NCI-H1105 (cell line): ENCODE measurements at places on chromosomes 6 and 20.

- no peak for DNase-seq
These were observed 42.1 kb upstream of the HLA-E start for GRCh38 chr6:30447237-30447636.

DNA sequence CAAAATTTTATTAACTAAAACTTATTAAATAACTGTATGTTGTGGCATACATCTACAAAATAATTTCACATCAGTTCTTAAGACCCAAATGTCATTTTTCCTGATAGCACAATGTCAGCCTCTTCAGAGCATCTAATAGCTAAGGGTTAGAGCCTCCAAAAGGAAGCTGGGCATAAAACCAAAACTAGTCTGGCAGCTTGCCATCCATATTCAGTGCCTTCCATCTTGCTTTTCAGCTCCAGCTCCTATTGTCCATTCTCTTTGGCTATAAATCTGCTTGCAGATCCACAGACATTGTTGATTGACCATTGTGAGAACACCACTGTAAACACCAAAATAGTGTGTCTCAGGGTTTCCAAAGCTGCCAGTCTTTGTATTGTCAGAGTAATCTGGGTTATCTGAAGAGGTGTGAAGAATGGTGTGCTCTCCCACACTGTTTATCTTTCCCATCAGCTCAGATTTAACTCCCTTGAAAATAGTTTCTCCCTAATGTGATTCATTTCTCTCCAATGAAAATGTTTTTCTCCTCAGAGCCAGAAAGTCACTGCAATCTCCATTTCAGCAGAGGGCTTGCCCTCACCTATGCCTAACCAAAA, 154.8 kb upstream of the KCNQ5 start:
- DNase-seq: peak; percentile 82

DNA sequence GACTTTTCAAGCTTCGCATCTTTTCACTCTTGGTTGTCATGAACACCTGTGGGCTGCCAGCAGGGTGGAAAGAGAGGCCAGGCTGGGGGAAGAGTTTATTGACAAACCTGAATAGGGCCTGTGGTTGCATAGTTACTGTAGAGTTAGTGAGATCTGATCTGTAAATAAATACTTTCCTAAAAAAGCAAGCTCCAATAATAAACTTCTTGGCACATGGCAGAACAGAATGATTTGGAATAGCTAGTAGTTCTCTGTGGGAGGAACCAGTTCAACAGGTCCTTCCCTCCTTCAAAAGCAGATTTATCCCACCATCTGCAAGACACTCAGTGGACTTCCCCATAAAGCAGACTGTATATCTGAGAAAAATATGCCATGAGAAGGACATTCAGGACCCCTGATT, 445.0 kb downstream of the HACE1 start:
- no peak for DNase-seq

- DNase-seq: no peak
These were observed 66.8 kb upstream of the MBOAT1 start for GRCh38 chr6:20279051-20279450.

DNA sequence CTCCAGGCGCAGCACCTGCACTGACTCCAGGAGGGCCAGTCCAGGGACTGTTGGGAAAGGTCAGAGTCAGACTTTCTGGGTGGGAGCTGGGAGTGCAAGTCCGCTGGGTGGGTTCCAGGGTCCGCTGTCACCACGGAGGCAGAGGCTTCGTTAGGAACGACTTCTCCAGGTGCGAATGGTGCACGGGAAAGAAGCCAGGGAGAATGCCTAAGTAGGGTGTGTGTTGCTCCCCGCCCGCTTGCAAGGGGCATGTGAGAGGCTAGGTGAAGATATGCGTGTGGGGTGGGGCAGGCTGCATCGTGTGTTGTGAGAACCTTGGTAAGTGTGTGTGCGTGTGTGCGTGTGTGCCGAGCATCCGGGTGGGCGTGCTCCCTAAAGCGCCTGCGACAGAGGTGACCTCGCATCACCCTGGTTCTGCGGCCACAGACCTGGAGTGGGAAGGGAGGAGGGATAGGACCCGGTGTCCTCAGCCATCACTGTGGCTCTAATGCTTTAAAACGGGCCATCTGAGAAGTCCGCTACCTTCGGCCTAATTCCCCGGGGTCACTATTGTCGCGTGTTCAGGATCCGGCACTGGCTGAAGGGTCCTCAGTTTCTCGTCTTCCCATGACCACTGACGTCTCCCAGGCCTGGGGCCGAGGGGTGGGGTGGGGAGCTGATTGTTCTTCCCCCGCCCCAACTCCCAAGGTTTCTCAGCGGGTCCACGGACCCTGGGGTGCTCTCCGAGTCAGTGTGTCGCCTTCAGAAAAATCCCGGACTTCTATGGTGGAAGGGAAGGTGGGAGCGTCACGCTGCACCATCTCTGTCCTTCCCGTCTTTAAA, 6.1 kb downstream of the SLC32A1 start:
- DNase-seq: no peak

- DNase-seq: peak; percentile 42
These were observed 112.0 kb upstream of the BEND6 start for GRCh38 chr6:56842686-56843475.

GRCh38 chr6:165743366-165743898, 80.4 kb upstream of the PDE10A start:
- DNase-seq: no peak

DNA sequence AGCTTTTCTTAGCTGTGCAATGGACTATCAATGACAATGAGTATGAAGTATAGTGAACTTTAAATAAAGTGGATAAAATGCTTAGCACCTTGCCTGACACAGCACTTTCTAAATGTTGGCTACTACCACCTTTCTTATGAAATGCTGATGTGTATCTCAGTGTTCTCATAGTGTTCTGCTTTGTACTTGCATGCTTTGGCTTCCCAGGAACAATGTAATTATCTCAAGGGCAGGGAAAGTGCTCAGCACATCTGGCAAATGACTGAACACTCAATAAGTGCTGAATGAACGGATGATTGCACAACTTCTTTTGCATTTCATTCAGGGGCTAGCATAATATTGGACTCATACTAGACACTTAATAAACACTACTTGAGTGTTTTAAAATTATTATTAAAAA, 28.2 kb upstream of the NOX3 start:
- DNase-seq: no peak

DNA sequence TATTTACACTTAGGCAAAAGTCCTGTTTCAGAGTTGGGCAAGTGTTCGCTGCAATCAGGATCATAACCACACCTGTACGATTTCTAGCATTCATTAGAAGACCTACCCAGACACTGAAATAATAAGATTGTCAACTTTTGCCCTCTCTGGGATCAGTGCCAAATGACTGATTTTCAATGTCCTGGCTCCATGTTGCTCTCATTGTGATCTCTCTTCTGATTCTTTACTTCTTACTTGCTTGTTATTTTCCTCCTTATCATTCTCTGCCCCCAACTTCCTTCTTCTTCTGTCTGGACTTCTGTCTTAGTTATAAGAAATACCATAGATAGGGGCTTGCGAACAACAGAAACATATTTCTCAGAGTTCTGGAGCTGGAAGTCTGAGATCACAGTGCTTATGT, 94.4 kb upstream of the BMP2 start:
- no peak for DNase-seq

DNA sequence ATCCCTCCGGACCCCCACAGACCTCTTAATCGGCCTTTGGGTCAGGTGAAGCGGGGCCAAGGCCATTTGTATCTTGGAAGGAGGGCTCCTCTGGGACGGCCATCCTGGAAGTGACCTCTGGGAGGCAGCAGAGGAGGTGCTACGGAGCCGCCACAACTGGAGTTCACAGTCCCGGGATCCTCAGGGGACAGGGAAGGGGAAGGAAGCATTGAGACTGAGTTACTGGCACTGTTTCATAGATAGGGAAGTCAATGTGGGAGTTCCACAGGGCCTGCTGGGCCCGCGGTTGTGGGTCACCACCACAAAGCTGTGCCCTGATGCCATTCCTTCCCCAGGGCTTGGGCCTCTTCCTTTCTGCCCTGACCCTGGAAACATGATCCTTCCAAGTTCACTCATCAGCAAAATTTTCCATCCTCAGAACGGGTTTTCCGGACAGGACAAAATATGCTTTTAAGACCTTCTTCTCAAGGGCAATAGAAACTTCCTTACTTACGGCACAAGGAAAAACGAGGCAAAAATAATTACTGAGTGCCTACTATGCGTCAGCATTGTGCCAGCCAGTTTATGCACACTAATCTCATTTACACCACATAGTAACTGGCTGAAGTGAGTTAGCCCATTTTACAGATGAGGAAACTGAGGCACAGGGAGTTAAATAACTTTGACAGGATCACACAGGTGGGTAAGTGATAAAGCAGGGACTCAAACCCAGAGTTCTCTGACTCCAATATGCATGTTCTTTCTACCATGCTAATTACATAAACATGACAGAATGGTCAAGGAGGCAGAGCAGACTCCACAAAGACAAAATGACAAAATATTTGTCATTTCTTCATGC, 143.8 kb downstream of the UNC5CL start:
- DNase-seq: no peak

- DNase-seq: no peak
These were observed 120.1 kb upstream of the HDDC2 start for GRCh38 chr6:125421836-125422235.

DNA sequence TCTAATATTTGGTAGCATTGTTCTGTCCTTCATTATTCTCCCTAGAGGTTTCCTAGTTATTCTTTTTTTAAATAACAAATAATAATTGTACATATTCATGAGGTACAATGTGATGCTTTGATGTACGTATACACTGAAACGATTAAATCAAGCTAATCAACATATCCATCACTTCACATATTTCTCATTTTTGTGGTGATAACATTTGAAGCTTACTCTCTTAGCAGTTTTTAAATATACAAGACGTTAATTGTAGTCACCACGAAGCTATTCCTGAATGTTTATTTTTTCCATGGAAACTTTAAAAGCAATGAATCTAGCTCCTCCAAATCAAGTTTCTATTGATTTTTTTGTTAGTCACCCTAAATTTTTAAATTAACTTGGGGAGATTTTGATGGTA, 116.5 kb upstream of the PRND start:
- no peak for DNase-seq

GRCh38 chr6:118788702-118789101, 105.2 kb upstream of the ASF1A start:
- DNase-seq: no peak

DNA sequence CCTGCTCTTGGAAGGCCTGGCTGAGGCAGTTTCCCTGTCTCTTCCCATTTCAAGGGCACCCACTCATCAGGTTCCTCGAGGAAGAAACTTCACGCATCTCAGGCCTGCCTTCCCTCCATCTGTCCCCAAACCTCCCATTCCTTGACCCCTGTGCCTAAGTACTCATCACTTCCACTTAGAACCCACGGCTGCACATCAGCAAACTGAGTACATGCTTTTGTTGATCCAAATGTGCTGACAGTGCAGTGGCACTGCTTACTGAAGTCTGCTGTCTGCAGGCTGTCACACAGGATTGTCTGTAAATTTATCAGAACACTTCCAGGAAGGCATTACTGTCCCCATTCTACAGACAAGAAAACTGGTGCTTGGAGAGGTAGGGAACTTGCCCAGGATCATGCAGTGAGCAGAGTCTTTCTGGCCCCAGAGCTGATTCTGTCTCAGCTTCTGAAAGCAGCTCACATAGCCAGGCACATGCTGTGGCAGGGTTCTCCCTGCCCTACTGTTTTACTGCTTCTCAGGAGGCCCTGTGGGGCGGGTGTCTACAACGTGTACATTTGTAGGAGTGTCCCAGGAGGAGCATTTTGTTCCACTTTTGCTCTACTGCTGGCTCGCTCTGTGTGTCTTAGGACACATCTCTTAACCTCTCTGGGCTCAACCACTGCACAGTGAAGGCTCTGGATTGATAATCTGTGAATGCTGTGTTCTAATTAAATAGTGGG, 64.2 kb upstream of the XRN2 start:
- no peak for DNase-seq

DNA sequence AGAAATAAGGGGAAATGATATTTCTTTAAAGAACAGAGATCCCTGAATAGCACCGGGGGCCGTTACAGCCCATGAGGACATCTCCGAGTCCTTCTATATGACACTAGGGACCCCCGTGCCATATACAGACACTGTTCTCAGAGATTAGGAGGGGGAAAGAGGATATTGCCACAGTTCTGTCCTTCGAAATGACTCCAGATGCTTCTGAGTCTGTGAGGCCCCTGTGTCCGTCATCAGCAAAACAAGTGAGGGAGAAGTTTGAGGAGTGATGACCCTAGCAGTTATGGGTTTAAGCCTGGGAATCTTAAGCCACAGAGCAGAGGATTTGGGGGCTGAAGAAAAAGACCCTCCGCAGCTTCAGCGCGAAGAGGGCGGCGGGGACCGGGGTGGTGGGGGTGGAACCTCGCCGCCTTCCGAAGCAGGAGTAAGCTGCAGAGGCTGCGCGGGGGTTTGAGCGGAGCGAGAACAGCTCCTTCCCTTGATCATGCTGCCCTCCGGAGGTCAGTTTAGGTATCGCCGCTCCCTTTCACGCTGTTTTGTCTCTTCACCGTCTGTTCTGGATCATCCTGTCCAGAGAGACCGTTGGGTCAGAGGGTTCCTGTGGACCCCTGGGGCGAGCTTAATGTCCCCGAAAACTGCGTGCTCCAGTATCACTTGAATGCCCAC, 23.6 kb downstream of the VPS52 start:
- peak; percentile 76 for DNase-seq

GRCh38 chr20:37828684-37829083, 74.2 kb upstream of the VSTM2L start:
- DNase-seq: no peak

- no peak for DNase-seq
These were observed 108.9 kb upstream of the STXBP5 start for GRCh38 chr6:147095316-147095715.

DNA sequence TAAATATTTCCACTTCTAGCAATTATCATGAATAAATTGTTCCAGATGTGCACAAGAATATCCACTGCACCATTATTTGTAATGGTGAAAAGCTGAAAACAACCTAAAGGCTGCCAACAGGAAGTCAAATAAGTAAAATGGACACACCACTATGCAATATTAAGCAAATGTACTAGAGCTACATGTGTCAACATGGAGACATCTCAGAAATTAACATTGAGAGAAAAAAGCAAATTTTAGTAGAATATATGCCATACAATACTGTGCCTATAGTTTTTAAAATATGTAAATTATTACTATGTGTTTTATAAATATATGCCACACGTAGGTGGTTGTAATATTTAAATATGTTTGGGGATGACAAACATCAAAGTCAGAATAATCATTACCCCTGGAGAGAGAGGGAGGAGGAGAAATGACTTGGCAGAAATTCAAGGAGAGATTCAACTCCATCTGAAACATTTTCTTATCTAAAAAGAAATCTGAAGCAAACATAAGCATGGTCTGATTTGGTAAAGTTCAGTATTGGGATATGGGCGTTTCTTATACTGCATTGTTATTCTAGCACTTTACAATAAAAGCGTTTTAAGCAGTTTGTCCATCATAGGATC, 475.5 kb downstream of the QKI start:
- no peak for DNase-seq

- DNase-seq: peak; percentile 39
These were observed 108.2 kb upstream of the GMDS start for GRCh38 chr6:2353412-2354137.
